NCI-H748 treated with DMSO at 0.1 percent for 48 hours (cell line): ENCODE measurements at places on chromosomes 2 and 18.

- DNase-seq = no peak
These were observed 39.3 kb downstream of the ZAP70 start for GRCh38 chr2:97752342-97753334.

- DNase-seq = no peak
These were observed 76.9 kb downstream of the PTPN4 start for GRCh38 chr2:119836455-119837142.

GRCh38 chr2:104861351-104862057, 7.6 kb downstream of the POU3F3 start:
- DNase-seq = no peak

DNA sequence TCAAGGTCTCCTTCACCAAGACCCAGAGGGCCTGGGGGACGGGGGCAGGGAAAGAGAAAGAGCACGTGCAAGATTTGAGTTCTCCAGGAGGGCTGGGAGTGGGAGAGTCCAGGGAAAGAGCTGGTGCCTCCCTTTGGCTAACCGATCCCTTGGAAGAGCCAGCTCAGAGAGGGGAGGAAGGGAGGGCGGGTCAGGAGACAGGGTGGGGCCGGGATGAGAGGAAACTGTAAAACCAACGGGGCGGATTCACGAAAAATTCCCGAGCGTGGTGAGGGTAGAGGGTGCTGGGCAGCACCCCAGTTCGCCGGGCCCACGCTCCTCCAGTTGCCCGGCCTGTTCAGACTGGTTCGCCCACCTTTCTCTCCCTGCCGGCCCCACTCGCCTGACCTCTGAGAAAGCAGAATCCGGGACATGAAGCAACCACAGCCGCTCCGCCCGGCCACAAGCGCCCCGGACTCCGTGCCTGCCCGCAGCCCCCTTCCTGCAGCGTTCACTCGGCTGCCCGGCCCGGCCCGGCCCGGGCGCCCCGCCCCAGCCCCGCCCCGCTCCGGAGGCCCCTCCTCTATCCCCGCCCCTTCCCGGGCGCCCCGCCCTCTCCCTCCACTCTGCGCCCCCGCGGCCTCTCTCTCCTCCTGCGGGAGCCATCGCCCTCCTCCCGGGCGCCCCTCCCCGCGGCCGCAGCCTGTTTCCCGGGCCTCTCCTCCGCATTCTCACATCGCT, 230.9 kb upstream of the SMAD2 start:
- DNase-seq = peak; percentile 62

DNA sequence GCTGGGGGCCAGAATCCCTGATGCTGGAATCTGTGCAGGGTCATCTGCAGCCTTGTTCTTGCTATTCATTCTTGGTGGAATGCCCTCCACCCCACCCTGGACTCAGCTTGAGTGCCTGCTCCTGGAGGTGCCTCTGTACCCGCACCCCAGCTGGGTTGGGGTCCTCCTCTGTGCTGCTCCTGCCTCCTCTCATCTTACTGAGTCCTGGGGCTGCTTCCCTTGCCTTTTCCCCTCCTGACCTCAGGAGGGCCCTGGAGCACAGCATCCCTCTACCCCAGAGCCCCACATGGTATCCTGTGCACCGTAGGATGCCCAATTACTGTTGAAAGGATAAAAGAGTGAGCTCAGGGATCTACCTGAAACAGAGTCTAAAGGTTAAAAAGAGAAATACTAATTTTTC, 81.6 kb downstream of the CIB4 start:
- DNase-seq = no peak

DNA sequence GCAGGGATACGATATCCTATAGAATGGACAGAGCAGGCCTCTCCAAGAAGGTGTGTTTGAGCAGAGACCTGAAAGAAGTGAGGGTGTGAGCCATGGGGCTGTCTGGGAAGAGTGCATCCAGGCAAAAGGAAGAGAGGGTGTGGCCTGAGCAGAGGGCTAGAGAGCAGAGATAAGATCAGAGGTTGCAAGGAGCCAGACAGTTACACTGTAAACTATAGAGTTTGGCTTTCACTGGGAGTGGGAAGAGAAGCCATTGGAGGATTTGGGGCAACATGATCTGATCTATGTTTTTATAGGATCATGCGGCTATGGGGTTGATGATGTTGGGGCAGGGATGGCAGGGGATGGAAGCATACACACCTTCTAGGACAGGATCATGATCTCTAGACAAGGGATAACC, 124.1 kb upstream of the MAP3K20 start:
- no peak for DNase-seq

DNA sequence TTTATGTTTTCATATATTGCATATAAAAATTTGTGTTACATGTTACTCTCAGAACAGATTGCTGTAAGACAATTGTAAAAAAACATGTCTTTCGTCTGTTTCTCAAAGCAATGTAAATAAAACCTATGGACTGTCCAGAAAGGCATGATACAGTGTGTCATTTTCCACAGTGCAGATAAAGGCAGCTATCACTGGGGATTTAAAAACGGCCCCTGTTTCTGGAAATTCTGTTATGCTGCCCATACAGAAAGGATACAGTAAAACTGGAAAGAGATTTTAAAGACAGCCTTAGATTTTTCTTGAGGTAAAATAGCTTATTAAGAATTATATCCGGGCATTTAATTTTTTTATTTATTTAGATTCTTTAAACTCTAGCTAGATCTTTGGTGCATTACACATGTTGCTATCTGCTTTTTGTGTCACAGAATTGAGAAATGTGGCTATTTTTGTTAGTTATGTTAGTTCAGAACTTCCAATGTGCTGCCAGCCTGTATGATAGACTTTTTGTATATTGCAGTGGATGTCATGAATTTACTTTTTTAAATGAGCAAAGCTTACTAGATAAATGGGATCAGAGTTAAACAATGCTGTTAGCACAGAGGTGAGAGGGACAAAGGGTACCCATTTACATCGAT, 859 bp upstream of the INO80D start:
- peak; percentile 43 for DNase-seq

GRCh38 chr2:113157897-113158753, 15.6 kb upstream of the PSD4 start:
- no peak for DNase-seq

GRCh38 chr18:6751222-6751621, 21.7 kb downstream of the ARHGAP28 start:
- no peak for DNase-seq

DNA sequence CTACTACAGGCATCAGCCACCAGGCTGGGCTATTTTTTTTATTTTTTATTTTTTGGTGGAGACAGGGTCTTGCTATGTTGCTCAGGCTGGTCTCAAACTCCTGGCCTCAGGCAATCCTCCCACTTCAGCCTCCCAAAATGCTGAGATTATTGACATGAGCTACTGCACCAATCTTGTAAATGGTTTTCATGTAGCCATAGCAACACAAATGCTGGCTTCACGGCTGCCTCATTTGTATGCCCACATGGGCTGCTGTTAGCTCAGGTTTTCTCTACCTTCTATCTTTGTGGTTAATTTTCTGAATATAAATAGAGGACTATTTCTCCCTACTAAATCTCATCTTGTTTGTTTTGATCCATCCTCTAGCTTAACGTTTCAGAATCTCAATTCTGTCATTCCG, 58.2 kb downstream of the PLEKHM3 start:
- no peak for DNase-seq

DNA sequence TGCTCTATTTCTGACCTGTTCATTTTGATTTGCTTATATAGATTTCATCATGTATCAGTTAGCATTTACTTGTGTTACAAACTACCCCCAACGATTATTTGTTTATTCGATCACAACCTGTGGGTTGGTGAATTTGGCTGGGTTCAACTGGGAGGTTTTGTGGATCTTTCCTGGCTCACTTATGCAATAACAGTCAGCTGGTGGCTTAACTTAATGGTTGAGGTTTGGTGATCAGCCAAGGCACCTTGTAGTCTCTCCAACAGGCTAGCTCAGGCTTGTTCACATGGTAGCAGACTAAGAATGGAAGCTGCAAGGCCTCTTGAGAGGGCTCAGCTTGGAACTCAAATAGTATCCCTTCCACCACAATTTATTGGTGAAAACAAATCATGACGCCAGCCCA, 5.4 kb upstream of the PUM2 start:
- DNase-seq = no peak

DNA sequence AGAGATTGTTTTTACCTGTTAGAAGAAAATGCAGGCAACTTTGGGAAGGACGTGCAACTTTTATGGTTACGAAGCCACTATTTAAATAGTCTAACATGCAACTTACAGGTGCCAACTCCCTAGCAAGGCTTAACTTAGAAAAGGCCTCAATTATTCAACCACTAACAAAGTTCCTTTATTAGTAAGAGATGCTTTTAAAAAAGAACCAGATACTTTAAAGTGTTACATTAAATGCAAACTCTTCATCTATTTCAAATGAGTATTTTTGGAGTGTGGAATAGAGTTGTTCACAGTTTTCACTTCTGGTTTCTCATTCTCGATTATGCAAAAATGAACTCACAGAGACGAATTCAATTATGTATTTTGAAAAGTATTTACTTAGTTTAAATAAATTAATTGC, 51.7 kb downstream of the PELI1 start:
- no peak for DNase-seq

GRCh38 chr2:769771-770170, 92.6 kb upstream of the TMEM18 start:
- no peak for DNase-seq

DNA sequence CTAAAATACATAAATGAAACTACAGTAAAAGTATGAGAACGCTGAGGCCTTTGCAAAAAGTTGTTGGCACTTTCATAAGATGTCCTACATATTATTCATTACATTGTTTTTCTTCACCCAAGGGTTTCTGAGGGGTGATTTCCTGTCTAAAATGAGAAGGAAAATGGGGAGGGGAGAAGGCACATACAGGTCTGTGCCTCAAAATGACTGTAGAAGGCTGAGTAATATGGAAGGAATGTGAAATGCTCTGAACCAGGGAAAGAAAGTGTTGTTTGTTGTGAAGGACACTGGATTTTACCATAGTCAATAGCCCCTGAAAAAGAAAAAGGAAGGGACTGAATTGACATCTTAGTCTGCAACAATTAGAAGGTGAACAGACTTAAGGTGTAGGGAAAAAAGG, 99.5 kb upstream of the RNF152 start:
- no peak for DNase-seq

GRCh38 chr18:4230450-4231168, 224.5 kb downstream of the DLGAP1 start:
- DNase-seq = no peak

GRCh38 chr18:36455931-36456330, 158.4 kb downstream of the FHOD3 start:
- DNase-seq = no peak

DNA sequence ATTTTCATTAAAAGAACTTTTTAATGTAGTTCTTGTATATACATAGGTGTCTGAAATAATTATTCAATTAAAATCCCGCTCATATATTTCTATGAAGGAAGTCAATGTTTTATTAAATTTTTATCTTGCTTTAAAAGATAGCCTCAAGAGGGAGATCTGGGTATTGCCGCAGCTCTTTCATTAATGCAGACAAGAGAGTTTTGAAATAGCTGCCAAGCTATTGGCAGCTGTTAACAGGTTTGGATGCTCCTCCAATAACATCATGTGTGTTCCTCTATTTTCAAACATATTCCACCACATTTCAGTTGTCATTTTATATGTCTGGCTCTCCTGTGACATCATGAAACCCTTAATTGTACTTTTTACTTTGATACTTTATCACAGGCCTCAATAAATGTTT, 12.9 kb upstream of the NT5C1B start:
- DNase-seq = no peak

DNA sequence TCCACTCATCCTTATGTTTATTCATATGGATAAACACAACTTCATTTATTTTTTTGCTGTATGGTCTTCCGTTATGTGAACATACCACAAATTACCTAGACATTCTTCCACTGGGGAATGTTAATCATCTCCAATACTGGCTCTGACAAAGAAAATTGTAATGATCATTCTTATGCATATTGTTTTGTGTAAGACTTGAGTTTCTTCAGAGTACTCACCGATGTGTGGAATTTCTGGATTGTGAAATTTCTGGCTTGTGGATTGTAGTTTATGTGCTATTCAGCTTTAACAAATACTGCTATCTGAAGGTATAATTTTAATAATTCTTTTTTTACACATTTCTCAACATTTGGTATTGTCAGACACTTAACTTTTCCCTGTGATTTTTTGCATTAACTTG, 212.2 kb upstream of the THUMPD2 start:
- DNase-seq = no peak

- DNase-seq = no peak
These were observed 35.5 kb downstream of the MAP2 start for GRCh38 chr2:209459359-209459758.

DNA sequence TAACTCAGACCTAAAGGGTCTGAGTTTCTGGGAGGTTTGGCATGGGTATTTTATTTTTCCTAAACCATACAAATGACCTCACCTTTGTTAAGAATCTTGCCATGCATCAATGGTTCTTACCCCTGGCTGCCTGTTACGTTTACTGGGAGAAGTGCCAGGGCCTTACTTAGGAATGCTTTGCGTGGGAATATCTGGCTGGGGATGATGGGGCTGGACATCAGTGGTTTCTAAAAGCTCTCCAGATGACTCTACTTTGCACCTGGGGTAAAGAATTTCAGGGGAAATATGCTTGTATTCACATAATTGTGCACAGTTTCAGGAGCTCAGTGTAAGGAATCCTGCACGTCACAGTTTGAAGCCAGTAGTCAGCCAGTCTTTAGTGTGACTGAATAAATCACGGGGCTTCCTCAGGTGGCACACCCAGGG, 18.2 kb upstream of the DAW1 start:
- DNase-seq = no peak

GRCh38 chr18:37033419-37033818, 204.5 kb downstream of the KIAA1328 start:
- DNase-seq = no peak

GRCh38 chr2:221200184-221200839, 371.8 kb downstream of the EPHA4 start:
- no peak for DNase-seq

DNA sequence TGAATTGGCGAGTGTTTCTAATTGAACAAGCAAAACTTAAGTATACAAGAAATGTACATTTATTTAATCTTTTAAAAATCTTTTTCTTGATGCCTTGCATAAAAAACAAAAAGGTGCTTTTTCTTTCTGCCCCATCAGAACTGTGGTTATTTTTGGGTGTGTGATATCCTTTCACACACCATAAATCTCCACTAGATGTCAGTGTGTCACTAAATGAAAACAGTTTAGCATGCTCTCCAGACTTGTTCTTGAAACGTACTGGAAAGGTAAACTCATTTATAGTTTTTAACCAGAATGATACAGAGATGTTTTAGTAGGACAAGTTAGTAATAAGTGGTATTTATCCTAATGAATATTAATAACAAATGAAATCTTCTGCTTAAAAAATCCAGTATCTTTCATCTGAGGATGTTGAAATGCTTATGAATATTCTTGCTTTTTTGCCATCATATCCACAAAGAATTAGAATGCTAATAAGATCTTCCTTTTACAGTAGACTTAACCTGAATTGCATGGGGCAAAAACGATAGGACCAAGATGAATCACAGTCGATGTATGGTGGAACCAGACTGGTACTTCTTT, 96.8 kb downstream of the UBE2E3 start:
- DNase-seq = peak; percentile 55

DNA sequence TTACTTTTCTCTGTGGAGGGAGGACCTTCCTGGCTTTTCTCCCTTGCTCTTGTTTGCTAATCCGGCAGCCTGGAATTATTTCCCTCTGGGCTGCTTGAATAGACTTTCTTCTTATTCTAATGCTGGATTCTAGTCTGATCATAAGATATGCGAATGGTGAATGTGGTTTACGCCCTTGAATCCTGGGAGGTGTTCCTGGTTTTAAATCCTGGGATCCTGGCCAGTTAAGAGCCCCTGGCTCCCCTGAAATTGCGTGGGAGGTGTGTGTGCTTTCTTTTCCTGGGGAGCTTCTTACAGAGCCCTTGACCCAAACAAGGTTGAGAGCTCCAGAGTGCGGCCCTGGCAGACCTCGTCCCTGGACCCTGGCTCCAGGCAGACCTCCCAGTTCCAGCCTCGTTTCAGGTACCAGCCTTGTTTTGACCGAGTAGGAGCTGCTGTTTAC, 2.8 kb downstream of the SH3BP4 start:
- no peak for DNase-seq
